ENCODE measurements at places on chromosomes 12 and 14.
A peak's percentile ranks its signal among the peaks of the same experiment; 100 is the strongest.

GRCh38 chr12:12839003-12839395, 25.9 kb downstream of the DDX47 start:
- DNase-seq: no peak

GRCh38 chr14:64689289-64689688, 14.9 kb upstream of the PLEKHG3 start:
- DNase-seq: no peak

- peak; percentile 47 for DNase-seq
Observed at GRCh38 chr12:111313833-111314259, 55.0 kb downstream of the PHETA1 start.

DNA sequence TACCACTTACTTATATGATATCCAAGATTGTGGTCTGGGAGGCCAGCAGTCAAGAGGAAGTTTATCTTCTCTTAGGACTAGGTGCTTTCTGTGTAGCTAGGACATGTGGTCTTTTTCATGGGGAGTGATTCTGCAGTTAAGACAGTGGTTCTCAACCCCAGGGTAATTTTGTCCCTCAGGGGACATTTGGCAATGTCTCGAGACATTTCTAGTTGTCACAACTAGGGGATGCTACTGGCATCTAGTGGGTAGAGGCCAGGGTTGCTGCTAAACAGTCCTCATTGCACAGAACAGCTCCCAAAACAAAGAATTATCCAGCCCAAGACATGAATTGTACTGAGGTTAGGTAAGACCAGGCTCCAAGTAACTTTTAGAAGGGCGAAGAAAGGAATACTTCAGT, 20.0 kb downstream of the AMDHD1 start:
- DNase-seq: no peak

GRCh38 chr14:77031759-77032490, 3.4 kb upstream of the IRF2BPL start:
- DNase-seq: no peak

DNA sequence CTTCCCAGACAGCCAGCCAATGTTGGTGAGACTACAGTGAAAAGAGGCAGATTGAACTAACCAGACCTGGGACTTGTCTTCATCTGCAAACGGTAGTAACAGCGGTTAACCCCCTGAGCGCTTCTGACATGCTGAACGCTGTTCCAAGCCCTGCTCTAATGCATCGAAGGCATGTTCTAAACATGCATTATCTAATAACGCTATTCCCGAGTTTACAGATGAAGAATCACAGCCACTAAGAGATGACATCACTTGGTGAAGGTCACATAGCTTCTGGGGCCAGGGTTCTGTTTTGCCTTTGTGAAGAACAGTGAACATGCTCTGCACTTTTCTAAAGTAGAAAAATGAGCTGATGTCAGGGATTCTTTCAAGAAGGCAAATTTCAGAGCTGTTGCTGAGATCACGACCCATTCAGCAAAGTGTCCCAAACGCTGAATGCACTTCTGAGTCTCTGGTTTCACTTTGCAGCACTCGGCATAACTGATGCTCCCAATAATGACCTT, 56.0 kb downstream of the FOS start:
- DNase-seq: no peak

DNA sequence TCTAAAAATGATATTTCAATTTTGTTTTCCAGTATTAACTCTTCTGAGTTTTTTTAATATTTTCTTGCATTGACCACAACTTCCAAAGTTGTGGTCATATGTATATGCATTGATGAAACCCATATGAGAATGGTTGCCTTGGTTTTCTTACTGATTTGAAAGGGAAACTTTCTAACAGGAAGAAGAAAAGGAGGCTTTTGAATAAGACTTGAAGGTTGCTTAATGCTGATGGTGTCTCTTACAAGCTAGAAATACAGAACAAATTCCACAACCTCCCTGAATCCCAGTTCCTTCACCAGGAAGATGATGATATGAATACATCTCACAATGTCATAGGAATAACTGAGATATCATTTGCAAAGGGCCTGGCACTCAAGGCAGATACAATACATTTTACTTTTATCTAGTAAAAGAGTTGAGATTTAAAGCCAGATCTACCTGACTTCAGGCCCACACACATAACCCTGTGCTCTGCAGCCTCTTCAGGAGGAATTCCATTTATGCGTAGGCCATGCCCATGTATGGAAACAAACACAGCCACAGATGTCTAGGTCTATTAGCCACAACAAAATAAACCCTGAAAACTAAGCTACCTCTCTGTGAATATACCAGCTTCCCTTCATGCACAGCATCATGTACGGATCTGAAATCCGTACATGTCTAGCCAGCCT, 165.4 kb upstream of the PLEKHG7 start:
- no peak for DNase-seq

DNA sequence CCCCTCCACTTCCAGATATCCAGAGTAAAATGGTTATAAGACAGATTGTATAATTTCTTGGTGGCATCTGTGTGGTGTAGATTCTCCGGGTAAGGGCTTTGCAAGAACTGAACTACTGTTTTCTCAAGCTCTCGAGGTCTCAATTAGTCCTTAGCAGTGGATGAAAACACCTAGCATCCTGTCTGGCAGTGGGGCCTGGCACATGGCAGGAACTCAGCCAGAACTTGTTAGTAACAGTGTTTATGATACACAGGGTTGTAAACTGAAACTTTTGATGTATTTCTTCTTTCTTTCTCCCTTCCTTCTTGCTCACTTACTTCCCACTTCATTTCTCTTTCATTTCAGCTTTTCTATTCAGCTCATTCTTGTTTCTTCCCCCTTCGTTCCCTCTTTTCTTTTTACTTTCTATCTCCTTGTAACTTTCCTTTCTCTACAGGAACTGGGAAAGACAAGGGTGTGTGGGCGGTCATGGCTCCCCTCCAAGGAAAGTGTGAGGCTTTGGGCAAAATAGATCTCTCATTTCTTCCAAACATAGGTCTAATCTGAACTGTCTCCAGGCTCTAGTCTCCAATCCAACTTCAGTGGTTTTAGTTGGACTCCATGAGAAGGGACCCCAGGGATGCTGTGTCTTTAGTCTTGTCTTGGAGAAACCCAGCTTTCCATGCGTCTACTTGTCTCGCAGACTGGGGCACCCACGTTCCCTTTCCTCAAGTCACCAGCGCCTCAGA, 159.7 kb downstream of the PAH start:
- no peak for DNase-seq

GRCh38 chr12:108633534-108634248, at the start of gene SELPLG:
Gene SELPLG (minus strand): TSS chr12:108633894. CDS start chr12:108624307, 9,587 bp downstream.
- peak; percentile 90 for DNase-seq

DNA sequence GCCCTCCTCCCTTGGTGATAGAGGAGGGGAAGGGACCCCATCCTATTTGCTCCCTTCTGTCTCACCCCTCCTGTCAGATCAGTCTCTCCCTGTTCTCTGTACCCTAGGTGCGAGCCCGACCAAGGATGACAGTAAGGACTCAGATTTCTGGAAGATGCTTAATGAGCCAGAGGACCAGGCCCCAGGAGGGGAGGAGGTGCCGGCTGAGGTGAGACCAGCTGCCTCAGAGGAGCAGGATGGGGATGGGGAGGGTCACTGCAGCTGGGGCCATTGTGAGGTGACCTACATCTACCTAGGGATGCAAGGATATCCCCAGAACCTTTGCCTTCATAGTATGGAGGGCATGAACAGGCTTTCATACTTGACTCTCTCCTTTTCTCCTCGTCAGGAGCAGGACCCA, 22.2 kb downstream of the AGAP2 start:
- no peak for DNase-seq

DNA sequence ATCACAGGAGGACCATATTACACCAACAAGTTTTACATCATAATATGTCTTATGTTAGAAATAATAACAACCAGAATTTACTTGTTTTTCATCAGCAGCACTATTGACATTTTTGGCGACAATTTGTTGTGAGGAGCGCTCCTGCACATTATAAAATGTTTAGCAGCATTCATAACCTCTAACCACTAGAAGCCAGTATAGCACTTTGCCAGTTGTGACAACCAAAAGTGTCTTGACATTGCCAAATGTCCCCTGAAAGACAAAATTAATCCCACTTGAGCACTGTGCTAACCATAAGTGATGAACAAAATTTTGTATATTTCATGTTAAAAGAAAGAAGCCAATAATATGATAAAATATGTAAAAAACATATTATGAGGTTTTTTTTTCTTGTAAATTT, 356.9 kb upstream of the LMO3 start:
- DNase-seq: no peak

DNA sequence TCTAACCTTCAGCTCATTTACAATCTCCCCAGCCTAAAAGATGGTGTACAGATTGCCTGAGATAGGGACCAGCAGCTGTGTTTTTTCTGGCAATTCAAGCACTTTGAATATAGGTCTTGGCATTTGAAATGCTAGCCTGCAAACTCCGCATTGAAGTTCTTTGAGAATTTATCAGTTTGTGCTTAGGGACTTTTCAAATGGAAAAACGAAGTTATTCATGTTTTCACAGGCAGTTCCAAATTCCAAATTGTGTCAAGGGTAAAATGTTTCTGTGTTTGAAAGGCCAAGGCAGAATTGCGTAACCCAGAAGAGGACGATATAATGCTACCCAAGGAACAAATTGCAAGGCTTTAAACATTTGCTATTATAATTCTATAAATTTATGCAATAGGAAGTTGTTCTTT, 168.9 kb upstream of the RASSF8 start:
- DNase-seq: no peak

- no peak for DNase-seq
Observed at GRCh38 chr12:67927324-67927723, 61.9 kb upstream of the IFNG-AS1 start.

DNA sequence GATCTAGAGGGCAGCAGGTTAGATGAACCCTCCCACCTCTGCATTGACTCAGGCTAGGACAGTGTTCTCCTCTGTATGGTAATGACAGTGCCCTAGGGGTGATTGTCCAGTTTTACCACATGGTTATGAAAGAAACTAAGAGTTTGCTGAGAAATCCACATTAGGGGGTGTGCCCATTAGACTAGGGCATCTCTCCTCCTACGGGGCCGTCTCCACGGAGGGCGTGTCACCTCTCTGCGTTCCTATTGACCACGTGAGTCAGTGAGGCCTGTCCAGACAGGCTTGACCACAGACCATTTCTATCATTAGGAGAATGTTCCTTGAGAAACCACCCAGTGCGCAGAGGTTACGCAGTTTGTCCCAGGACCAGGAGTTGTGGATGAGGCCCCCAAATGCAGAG, 8.3 kb downstream of the MVK start:
- no peak for DNase-seq
